ENCODE measurements at places on chromosomes 12 and 14.

- DNase-seq: no peak
Observed at GRCh38 chr14:25150934-25151790, 101.2 kb upstream of the STXBP6 start.

GRCh38 chr12:89729946-89730459, 21.4 kb upstream of the ATP2B1 start:
- DNase-seq: no peak

DNA sequence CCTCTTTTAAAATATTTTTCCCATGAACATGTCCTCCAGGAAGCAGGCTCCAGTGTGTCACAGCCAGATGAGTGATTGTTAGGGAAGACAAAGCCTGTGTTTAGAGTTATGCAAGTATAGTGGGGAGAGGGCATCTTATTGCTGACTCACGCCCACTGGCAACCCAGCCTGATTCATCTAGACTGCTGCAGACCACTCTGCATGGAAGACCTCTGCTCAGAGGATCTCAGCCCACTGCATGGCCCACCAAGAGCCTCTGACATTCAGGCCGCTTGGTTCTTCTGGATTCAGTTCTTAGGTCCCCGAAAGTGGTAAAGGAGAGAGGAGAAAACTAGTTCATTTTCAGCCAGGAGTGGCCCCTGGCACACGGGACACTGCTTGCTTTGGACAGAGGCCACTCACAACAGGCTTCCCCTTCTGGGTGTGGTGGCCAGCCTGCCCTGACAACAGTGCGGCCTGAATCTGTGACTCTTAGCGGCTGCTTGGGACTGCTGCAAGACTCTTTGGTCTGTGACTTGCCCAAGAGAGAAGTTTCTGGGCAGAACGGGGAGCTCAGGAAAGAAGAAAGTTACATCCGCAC, 266.3 kb downstream of the ZFP36L1 start:
- no peak for DNase-seq

DNA sequence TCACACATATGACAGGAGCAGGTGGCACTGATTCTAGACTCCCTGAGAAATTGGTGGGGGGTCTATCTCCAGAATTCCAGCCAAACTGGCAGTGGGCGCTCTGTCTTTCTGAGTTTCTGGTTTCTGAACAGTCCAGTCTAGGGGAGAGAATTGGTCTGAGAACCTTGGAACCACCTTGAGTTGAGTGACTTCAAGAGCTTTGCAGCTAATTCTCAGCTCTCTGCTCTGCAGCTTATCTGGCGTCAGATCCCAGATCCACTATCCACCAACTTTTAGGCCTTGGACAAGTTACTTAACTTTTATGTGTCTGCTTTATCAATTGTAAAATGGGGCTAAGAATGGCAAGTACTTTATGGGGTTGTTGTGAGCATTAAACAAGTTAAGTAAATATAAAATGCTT, 1.7 kb upstream of the KRT76 start:
- DNase-seq: no peak

- no peak for DNase-seq
Observed at GRCh38 chr14:100824901-100825712, 811 bp upstream of the MEG3 start.

DNA sequence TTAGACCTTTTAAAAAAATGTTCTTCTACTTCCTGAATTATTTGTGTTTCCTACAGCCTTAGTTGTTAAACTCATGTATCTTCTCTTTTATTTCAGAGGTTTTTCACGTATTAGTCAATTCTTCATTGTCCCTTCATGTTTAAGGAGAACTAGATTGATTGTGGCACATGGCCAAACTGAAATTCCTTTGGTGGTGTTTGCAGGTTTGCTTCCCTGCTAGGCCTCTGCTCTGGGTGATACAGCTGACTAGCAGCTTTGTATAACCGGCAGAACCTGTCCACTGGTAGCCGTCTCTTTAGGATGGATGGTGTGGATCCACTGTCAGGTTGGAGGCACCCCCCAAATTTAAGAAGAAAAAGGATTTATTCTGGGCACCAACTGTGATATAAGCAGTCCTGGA, 262.1 kb downstream of the FBXL14 start:
- no peak for DNase-seq

- DNase-seq: no peak
Observed at GRCh38 chr12:54442099-54442498, 23.0 kb upstream of the ITGA5 start.

- DNase-seq: no peak
Observed at GRCh38 chr14:64569138-64569631, 19.4 kb downstream of the PPP1R36 start.

GRCh38 chr12:13283867-13284266, 87.3 kb downstream of the EMP1 start:
- DNase-seq: no peak

DNA sequence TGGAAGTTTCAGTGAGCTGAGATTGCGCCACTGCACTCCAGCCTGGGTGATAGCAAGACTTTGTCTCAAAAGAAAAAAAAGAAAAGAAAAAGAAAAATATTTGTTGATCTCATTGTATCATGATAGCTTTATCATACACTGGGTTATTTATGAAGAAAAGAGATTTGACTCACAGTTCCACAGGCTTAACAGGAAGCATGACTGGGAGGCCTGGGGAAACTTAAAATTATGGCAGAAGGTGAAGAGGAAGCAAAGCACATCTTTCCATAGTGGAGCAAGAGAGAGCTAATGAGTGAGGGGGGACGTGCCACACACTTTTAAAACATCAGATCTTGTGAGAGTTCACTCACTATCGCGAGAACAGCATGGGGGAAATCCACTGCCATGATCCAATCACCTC, 72.7 kb upstream of the FUT8 start:
- no peak for DNase-seq

DNA sequence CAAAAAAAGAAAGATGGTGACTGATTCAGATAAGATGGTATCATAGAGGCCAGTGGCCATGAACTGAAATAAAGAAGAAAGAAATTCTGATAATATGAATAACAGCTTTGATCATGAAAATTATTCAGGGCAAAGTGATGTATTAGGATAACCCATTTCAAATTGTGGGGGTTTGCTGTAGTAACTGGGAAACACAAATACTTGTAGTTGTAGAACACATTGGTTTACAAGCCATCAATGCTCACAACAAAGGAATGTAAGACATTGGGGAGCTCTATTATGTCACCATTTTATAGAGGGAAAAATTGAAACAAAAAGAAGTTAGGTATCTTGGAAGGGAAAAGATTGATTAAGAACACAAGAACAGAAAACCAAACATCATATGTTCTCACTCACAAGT, 140.4 kb upstream of the FRMD6 start:
- no peak for DNase-seq

GRCh38 chr12:111368291-111368787, 556 bp downstream of the PHETA1 start:
- DNase-seq: no peak

DNA sequence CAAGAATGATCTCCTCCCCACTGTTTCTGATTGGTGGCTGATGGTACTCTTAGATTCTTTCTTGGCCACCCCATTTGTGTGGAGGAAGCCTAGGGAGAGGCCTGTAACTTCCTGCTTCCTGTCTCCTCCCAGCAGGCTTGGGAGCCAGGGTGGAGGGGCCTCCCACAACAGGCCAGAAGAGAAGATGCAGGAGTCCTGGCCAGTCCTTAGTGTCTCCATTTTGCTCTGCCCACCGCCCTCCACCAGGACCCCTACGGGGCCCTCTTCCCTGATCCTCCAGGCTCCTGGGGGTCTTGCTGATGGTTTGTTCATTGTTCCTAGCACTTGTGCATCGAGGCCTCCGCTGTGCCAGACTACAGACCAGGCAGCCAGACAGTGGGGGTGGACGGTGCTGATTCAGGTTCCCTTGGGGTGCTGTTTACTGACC, 6.8 kb downstream of the TSPAN9 start:
- no peak for DNase-seq

DNA sequence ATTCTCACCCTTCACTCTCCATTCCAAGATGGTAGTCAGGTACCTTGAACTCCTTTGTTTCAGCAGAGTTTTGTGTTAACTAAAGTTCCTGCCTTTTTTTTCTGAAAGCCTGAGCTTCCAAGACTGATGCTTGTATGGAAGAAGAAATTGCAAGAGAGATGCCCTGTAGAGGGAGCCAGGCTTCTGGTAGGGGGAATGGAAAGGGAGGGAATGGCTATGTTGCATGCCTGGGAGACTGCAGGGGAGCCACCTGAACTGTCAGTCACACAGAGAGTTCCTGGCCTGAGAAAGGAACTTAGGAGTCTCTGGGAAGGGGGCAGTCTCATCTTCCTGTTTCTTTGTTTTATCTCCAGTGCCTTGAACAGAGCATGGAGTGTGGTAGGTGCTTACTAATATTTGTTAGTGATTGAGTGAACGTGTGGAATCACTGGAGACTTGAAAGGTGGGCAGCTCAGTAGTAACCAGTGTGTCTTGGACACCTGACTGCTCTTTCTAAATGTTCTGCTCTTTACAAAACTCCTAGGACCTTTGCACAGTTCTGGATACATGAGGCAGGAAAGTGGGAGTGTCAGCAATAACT, 132.2 kb downstream of the ANO4 start:
- no peak for DNase-seq

DNA sequence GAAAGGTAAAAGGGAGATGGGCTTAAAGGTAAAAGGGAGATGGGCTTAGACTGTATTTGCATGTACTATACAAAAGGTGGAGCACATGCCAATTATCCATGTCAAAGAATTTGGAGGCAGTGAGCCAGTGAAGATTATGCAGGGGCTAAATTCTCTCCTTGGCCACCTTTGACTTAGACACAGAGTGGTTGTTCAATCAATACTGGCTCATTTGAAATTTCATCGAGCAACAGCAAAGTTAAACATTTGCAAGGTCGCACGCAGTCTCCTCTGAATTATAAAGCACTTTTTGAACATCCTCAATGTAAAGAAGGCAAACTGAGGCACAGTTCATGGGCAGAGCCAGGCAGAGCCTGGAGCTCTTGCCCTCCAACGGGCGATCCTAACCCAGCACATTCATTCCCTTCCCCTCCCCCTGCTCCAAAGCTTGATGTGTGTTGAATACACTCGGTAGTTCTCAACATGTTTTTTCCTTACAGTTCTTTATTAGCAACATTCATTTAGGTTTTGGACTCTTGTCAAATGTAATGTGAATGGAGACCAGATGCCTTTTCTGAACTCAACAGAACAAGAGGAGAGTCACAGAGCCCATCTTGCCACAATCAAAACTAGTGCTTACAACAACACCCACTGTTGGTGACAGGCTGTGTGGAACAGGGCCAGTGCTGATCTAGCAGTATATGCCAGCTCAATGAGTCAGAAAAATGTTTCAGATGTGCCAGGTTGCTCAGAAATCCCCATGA, 169.7 kb upstream of the G2E3 start:
- DNase-seq: no peak

GRCh38 chr12:25906651-25907340, 51.7 kb upstream of the RASSF8 start:
- no peak for DNase-seq

DNA sequence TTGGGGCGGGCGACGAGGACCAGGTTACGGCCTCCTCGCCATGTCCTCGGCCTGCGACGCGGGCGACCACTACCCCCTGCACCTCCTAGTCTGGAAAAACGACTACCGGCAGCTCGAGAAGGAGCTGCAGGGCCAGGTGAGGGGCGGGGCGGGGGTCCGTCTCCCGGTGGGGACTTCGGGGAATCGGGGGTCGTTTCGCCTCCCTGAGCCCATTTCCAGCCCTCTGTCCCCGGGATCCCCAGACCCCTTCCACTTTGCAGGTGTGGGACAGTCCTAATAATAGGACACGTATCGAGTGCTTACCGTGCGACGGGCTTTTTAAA, 380 bp downstream of the ANKRD13A start:
- no peak for DNase-seq

DNA sequence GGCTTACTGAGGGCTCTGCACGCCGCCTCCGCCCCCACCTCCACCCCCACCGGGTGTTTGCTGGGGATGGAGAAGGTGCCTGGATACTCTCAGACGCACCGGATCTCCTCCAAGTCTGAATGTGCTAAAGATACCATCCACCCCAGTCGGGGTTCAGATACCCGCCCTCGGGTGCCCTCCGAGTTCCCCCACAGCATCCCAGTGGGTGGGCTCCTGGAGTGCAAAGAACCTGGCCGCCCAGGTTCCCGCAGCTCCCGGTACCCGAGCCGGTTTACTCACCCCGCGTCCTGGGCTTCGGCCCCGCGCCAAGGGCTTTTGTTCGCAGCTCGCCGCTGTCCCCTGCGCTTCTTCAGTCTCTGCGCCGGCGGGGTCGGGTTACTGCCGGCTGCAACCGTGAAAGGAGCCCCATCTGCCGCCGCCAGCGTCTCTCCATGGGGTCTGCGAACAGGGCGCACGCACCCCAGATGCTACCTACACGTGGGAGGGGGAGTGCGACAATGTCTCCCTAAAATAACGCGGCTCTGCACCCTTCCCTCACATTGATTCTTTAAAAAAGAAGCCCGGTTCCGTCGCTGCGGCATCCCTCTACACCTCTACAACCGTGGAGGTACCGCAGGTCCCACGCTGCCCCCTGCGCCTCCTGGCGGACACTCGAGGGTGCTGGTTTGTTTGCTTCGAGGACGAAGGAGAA, at the start of gene CCDC177:
Gene CCDC177 (minus strand): TSS at position 609 of the 691 bp plus-strand sequence. CDS start 1,249 bp downstream, outside the sequence.
- peak; percentile 82 for DNase-seq

- no peak for DNase-seq
Observed at GRCh38 chr14:82562881-82563280, 1029.2 kb upstream of the SEL1L start.

DNA sequence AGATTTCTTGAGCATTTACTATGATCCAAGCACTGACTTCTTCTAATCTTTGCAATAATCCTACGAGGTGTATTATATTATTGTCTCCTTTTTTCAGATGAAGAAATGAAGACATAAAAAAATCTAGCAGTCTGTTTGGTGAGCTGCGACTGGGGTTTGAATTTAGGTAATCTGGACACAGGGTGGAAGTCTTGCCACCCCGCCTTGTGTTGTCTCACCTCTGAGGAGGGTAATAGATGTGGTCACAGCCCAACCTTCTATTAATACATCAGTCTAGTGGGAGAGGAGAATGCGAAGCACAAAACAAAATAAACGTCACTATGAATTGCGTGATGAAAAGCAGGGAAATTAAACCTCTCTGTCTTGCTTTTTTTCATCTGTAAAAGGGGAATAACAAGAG, 993.9 kb downstream of the VRK1 start:
- no peak for DNase-seq

GRCh38 chr12:57894399-57895292, 46.7 kb upstream of the ATP23 start:
- no peak for DNase-seq

- no peak for DNase-seq
Observed at GRCh38 chr14:24465368-24465767, 22.8 kb upstream of the SDR39U1 start.

DNA sequence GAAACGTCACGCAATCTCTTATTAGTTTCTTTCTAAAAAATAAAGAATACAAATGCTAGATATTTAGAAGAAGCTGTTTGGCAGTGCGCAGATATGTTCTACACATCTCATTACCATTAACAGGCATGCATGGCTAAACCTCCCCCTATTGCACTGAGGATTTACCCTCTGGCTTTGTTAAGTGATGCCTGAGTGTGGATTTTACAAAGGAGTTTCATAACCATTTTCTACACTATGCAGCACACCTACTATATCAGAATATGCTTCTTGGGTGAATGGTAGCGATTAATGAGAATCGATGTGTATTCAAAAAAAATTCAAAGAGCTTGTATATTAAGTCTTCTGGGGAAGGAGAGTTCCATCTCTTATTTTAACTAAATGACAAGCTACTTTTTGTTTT, 1.1 kb upstream of the RMST start:
- DNase-seq: no peak

Measured in activated naive CD4-positive, alpha-beta T cell treated with anti-CD3 and anti-CD28 coated beads, Interleukin-2, amount 50 U/mL, for 16 hours (primary cell).